ENCODE measurements at places on chromosomes 1 and 21. TPM values are rescaled to one million over a fixed set of nuclear protein-coding genes. Genes with fewer than 3 reads are reported as not detected.

The MCOLN2 gene
- 4.6 TPM for total RNA-seq

The C1orf53 gene
- total RNA-seq = 3.9 TPM

The DCST2 gene
- total RNA-seq = not detected

The CSMD2 gene
- 8.8 TPM for total RNA-seq

The SSR2 gene
- total RNA-seq = 356 TPM

The FLG2 gene
- total RNA-seq = not detected

The LAD1 gene
- total RNA-seq = not detected

The SGIP1 gene
- 61.1 TPM for total RNA-seq

The PERM1 gene
- total RNA-seq = 0.06 TPM

The SLC35F3 gene
- not detected for total RNA-seq

The CADM3 gene
- total RNA-seq = not detected

The DPT gene
- total RNA-seq = 0.93 TPM

The SERPINC1 gene
- 0.12 TPM for total RNA-seq

The PCP4 gene
- not detected for total RNA-seq

The MRPL9 gene
- 73.0 TPM for total RNA-seq

The KRTAP21-3 gene
- not detected for total RNA-seq

The CRNN gene
- total RNA-seq = not detected

The BRDT gene
- not detected for total RNA-seq

The ACTL8 gene
- total RNA-seq = not detected

The MARK1 gene
- total RNA-seq = 1.3 TPM

The PRRX1 gene
- 229 TPM for total RNA-seq

The C4BPA gene
- not detected for total RNA-seq
